ENCODE measurements at places on chromosomes 6 and 20.

DNA sequence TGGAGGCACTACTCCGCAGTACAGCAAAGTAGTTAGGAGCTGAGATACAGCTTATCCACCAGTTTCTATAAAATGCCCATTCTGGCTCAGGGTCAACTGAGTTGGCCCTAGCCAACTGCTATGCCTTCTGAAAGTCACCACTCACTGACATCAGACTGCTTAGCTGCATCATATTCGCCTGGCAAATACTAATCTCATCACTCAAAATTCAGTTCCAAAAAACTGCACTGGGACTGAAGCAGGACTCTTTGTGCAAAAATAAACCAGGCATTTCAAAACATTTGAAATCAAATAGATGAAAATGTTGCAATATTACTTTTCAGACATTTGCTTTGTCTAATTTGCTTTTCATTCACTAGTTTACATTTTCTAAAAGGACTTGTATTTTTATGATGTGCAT is 230.0 kb downstream of the ALDH8A1 start:
- DNase-seq = no peak

DNA sequence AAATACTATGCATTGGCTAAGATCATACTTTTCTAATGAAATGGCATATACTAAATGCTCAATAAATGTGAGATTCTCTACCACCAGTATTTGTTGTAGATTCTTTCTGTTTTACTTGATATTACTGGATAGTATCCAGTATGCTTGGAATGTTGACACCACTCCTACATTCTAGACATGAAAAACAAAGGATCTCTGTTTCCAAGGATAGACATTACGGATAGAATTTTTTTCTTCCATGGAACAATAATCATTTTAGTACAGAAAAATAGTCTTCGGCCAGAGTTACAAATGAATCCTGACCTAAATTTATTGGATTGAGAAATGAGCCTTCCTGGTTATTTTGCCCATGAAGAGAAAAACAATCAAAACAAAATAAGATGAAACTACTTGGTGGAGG is 258.2 kb upstream of the NT5E start:
- DNase-seq = no peak

DNA sequence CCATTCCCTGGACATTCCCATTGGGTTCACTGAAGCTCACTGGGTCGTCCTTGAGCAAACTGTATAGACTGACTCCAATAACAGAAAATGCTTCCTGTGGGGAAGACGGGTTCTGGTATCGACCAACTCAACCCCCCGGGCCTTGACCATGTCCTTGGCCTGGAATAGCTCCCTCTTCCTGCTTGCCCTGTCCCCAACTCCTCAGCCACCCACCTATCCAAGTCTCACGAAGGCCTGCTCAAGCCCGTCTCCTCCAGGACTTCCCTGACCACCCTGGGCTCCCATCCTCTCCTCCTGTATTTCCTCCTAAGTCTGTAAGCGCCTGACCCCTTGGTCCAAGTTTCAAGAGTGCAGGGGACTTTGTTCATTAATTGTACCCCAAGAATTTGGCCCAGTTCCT is 2.8 kb upstream of the HMGA1 start:
- DNase-seq = no peak

DNA sequence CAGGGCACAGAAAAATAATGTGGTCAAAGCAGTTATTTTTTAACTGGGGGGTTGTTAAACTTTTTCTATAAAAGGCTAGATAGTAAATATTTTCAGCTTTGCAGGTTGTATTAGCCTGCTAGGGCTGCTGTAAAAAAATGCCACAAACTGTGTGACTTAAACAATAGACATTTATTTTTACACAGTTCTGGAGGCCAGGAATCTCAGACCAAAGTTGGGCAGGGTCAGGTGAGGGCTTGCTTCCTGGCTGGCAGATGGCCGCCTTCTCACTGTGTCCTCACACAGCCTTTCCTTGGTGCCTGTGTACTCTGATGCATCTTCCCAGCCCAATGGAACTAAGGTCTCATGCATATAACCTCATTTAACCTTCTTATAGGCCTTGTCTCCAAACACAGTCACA is 294.7 kb downstream of the PTPRT start:
- no peak for DNase-seq

- DNase-seq = no peak
Observed at GRCh38 chr6:168865-169455, 123.3 kb upstream of the DUSP22 start.

DNA sequence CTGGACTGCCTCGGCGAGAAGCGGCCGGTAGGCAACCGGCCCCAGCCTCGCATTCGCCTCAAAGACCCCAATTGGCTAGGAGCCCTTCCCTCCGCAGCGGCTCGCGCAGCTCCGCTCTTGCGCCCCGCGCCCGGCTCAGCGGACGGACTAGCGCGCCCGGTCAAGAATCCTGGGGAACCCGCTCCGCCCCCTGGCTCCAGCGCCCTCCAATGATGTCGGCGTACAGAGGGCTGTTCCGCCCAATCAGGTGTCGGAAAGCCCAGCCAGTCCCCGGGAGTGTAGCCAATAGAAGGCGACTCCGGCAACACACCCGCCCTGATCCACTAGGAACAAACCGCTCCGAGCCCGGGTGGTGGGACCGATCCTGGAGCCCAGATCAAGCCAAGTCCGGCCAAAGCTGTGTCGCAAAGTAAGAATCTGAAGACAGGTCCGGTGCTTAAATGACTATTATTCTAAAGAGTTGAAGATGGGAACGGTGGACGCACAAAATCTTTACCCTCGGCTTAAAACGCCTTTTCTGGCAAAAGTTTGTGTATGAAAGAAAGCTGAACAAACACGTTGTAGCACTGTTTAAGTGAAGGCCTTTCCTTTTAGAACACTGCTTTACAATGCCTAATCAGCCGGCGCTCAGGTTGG is 132.2 kb downstream of the OGFRL1 start:
- DNase-seq = peak; percentile 95

DNA sequence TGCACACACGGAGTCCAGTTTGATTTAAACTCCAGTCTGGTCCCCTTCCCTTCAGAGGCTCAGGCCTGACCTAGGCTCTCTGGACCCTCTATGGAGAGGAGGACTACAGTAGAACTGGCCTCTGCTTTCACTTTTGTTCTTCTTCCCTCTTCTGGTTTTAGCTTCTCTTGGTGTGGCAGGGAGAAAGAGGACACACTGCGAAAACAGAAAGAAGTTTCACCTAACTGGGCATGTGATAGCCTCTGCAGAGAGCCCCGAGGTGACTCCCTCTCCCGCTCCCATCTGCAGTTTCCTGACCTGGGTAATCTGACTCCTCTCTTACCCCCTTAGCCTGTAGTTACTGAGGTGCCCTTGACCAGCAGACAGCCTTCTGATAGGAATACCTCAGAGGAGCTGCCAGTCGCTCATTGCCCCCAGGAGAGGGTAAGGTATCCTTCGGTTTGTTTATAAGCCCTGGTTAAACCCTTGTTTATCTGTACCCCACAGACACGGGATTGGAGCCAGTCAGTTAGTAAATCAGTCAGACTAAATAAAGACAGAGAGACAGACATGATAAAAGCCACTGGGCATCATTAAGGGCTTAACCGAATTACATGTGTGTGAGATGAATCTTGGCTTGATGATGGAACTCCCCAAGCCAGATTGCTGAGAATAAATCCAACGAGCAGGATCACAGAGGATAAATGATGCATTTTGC is 12.0 kb upstream of the DTNBP1 start:
- DNase-seq = no peak

- no peak for DNase-seq
Observed at GRCh38 chr6:163513570-163514166, 99.2 kb downstream of the QKI start.

- DNase-seq = no peak
Observed at GRCh38 chr6:111761783-111762312, 111.4 kb downstream of the FYN start.

DNA sequence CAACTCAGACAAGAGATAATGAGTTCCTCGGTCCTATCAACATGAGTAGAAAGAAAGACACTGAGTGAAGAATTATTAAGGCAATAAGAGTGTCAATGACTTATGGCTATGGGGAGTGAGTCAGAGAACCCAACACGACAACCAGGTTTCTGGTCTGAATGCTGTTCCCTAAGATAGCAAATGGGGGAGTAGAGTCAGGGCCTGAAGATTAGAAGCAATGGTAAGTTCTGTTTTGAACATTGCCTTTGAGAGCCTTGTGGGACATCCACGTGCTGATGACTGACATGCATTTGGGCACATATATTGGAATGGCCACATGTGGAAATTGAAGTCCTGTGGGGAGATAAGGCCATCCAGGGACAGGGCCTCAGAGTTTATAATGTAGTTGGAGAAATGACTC is 254.4 kb upstream of the TCF21 start:
- no peak for DNase-seq

DNA sequence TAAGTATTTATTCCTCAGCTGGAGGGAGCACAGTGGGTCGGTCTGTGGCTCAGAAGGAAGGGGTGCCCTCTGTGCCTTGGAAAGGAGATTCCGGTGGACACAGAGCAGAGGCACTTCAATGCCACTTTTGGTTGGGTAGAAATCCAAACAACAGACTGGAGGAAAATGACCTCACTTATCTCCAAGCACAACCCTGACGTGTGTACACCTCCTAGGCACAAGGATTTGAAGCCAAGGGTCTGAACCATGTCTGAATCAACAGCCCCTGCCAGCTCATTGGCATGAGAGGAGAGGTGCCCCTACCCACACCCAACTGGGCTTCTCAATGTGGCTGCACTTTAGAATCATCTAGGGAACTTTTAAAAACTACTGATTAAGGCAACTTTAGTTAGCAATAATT is 13.4 kb downstream of the CD24 start:
- DNase-seq = no peak

DNA sequence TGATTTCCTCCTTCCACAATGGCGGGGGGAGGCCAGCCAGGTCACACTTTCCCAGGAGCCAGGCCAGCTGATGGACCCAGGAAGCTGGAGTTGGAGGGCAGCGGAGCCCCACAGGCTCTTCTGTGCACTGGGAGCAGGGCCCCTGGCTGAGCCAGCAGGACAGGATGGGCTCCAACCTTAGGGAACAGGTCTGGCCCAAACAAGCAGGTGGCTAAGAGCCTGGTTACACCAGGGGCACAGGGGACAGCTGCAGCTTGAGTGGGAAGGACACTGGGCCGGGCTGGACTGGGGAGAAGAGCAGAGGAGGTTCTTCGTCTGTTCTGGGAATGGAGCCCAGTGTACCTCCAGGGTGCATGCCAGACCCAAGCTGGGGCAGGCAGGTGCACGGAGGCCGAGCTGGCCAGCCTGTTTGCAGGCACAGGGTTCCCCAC is 102.3 kb downstream of the DLL1 start:
- no peak for DNase-seq

GRCh38 chr20:60804918-60805630 is 447.0 kb upstream of the CDH4 start:
- no peak for DNase-seq

GRCh38 chr6:54248319-54248718 is 59.9 kb upstream of the TINAG start:
- DNase-seq = no peak

DNA sequence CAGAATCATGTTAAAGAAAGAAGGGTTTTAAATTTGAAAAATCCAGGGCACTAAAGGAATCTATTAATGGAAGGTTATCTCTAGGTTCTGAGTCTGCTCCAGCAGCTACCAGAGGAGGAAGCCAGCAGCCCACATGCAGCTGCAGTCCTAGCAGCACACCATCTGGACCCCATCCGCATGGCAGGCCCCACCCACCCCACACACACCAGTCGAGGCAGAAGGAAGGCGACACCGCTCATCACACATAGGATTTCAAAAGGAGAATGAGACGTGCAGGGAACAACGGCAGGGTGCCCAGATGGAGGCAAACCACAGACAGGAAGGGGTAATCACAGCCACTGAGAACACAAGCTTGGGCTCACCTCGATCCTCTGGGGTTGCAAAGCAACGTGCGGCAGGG is 78.9 kb downstream of the GINS1 start:
- no peak for DNase-seq

GRCh38 chr6:41545247-41545702 is 906 bp upstream of the FOXP4 start:
- no peak for DNase-seq

DNA sequence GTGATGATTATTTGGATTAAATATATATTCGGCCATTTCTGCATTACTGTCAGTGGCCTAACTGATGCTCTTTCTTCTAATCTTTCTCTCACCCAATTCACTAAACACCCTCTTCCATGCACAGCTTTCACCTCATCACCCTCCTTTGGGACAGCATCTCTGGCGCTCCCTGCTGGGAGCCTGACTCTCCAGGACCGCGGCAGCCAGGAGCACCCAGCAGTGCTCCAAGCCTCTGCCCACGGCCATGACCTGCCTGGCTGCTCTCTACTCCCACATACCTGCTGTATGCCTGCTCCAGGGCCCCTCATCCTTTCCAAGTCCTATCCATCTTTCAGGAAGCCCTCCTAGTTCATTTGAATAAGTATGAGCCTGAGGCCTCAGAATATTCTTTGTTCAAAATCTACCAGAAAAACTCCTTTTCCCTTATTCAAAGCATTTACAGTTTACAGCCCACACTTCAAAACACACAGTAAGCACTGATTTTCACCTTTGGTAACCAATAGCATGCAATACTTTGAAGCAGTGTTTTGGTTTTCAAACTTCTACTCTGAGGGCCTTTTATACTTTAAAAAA is 15.2 kb downstream of the CTCFL start:
- no peak for DNase-seq

DNA sequence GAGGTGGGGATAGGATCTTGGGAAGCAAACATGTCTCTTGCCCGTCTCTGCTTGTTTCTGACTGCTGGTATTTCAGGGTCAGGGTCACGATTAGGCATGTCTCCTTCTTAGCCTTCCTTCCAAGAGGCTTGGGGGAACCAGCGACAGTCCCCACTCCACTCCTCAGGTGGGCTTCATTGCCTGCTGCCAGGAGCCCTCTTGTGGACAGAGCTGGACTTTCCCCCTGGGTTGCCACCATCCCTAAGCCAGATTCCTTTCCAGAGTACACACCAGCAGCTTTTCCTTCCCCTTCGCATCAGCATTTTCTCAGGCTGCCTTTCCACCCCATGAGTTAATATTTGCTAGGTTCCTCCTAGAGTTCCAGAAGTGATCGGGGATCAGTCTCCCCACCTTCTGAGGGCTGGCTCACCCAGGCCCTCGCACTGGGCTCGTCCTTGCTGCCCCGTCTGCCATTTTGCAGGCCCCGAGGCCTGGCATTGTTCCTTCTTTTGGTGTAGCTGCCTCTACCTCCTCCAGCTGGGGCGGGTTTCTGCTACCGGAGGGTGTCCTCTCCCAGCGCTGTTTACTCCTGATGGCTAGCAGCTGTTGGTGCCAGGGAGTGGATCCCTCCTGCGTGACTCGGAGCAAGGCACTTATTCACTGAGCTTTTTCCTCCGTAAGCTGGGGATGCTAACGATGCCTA is 8.8 kb upstream of the C20orf144 start:
- no peak for DNase-seq

DNA sequence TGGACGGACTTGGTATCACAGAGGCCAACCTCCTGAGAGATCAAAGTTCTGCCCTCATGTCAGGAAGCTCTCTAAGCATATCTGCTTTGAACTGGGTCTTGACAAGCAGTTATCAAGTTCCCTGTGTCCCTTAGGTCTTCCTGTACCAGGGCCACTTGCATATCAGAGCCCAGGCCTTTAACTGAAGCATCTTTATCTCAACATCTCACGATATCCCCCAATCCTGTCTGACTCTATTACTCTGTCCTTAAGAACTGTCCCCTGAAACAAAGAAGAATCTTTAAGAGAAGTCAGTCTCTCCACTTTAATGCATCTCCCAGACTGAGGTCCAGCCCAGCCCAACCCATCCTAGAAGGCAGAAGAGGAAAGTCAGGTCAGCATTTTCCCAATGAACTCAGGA is 8.2 kb downstream of the MAS1L start:
- no peak for DNase-seq

Measured in lower lobe of right lung (tissue), 2 donors.